Activated CD4-positive, alpha-beta T cell treated with anti-CD3 and anti-CD28 coated beads, Interleukin-2, amount 10 ng/mL, durations not matched to agents 7 days and 5 days (primary cell): ENCODE measurements at places on chromosomes 3 and 15.

- no peaks in the 10 kb centered on the region for H3K4me1 ChIP-seq
- no peak overlapping the region for H3K27ac ChIP-seq
- DNase-seq, result no peak
- H3K36me3 ChIP-seq, result no peaks in the 10 kb centered on the region
- no peak overlapping the region for H3K4me3 ChIP-seq
Measured at GRCh38 chr3:138011722-138012121, 1.8 kb downstream of the CLDN18 start.

- no peaks in the 10 kb centered on the region for H3K27me3 ChIP-seq
- no peaks in the 10 kb centered on the region for H3K4me1 ChIP-seq
- H3K36me3 ChIP-seq, result peaks cover 49% of the 10 kb centered on the region
- no peak overlapping the region for H3K27ac ChIP-seq
- DNase-seq, result no peak
Measured at GRCh38 chr3:183799461-183799860, 25.9 kb downstream of the MAP6D1 start.

DNA sequence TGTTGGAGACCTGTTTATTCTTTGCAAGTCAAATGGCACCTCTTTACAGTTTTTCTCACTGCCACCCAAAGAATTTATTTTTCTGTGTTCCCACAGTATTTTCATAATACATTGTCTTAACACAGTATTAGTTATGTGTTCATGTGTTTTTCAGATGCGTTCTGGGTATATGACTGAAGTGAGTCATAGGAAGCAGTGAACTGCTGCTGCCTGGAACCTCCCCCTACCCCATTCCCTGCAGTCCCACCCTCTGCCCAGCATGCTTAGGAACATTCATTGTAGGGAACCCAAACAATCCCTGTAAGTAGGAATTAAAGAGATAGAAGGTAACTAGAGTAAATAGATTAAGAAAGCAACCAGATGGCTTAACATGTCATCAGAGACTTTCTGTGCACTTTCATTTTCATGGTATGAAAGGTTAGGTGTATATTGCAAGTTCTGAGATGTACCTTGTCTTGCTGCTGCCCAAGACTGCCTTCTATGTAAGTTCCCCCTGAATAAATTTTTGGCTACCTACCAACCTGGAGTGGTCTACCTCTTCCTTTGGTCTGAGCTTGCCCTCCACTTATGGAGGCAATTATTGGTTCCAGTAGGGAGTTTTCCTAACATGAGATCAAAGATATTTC lies 21.9 kb upstream of the SQOR start:
- H3K4me3 ChIP-seq, result no peak overlapping the region
- no peak for DNase-seq
- no peaks in the 10 kb centered on the region for H3K36me3 ChIP-seq
- peaks cover 7% of the 10 kb centered on the region for H3K4me1 ChIP-seq
- H3K27me3 ChIP-seq, result no peaks in the 10 kb centered on the region
- H3K27ac ChIP-seq, result no peak overlapping the region

DNA sequence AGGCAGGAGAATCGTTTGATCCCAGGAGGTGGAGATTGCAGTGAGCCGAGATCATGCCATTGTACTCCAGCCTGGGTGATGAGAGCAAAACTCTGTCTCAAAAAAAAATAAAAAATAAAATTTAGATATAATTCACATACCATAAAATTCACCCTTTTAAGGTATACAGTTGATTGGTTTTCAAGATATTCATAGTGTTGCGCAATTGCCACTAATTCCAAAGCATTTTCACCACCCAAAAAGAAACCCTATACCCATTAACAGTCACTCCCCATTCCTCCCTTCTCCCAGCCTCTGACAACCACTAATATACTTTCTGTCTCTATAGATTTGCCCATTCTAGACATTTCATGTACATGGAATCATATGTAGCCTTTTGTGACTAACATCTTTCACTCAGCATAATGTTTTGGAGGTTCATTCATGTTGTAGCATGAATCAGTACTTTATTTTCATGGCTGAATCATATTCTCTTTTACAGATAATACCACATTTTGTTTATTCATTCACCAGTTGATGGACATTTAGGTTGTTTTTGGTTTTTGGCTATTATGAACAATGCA lies 116.7 kb downstream of the RASA2 start:
- no peaks in the 10 kb centered on the region for H3K27me3 ChIP-seq
- no peak overlapping the region for H3K4me3 ChIP-seq
- no peaks in the 10 kb centered on the region for H3K4me1 ChIP-seq
- H3K27ac ChIP-seq, result no peak overlapping the region

- no peaks in the 10 kb centered on the region for H3K4me1 ChIP-seq
- DNase-seq, result no peak
- H3K27me3 ChIP-seq, result no peaks in the 10 kb centered on the region
- H3K4me3 ChIP-seq, result no peak overlapping the region
- H3K27ac ChIP-seq, result no peak overlapping the region
Measured at GRCh38 chr3:36511791-36512486, 131.6 kb downstream of the STAC start.

- H3K27me3 ChIP-seq, result peaks cover 4% of the 10 kb centered on the region
- H3K27ac ChIP-seq, result no peak overlapping the region
- H3K4me3 ChIP-seq, result no peak overlapping the region
- H3K4me1 ChIP-seq, result no peaks in the 10 kb centered on the region
Measured at GRCh38 chr3:106913966-106914365, 463.3 kb upstream of the CCDC54 start.

GRCh38 chr15:40091861-40092255 lies 16.8 kb downstream of the BMF start:
- peaks cover 13% of the 10 kb centered on the region for H3K36me3 ChIP-seq
- H3K4me3 ChIP-seq, result no peak overlapping the region
- no peak for DNase-seq
- H3K27me3 ChIP-seq, result no peaks in the 10 kb centered on the region

DNA sequence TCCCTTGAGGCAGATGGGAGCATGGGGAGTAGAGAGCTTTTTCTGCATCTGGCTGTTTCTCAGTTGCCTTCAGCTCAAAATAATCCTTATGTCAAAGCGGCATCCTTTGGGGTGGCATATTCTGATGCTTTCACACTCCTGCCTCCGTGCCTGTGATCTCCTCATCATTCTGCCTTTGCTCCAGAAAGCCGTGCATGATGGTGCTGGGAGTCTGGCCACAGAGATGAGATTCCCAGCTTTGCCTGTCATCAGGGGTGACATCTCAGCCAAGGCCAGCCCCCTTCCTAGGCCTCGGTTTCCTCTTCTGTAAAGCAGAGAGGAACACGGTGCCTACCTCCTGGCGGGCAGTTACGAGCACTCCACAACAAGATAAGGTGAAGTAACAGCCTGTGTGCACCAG lies 96.3 kb upstream of the ALDH1A3 start:
- no peaks in the 10 kb centered on the region for H3K27me3 ChIP-seq
- H3K4me1 ChIP-seq, result no peaks in the 10 kb centered on the region

DNA sequence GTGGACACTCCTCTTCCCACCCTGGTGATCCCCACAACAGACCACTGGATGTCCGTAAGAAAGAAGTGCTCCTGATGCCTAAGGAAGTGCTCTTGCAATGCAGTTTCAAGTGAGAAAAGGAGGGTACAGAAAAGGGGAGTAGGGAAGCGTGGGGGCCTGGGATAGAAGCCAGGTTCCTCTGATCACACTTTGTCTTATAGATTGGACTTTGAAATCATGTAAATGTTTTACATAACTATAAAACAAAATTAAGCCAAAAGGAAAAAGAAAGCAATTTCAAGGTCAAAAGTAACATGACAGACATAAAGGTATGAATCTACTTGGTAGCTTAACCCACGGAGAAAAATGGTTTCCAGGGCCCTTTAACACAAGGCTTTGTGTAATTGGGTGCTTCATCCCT lies 107.3 kb upstream of the TRPM1 start:
- no peak overlapping the region for H3K4me3 ChIP-seq
- peaks cover 2% of the 10 kb centered on the region for H3K27me3 ChIP-seq
- H3K4me1 ChIP-seq, result peaks cover 67% of the 10 kb centered on the region

DNA sequence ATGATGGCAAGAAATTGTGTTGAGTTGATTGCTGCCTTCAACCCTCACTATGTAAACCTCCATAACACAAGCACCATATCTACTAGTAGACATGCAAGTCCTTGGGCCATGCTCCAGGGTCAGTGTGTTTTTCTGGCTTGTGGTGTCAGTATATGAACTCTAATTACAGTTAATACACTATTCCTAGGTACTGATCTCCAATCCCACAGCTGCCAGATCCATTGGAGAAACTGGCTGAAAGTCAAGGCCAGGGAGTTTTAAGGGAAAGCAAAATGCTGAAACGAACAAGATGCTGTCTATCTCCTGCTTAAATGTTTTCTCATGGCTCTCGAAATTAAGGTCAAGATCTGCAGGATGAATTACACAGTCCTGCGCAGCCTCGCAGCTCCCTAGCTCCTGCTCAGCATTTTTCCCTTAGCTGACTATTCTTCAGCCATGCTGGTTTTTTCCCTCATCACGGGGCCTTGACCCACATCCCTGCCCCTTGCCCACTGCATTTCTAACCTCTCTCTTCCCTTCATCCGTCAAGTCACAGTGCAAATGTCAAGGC lies 425.0 kb upstream of the ADAMTS9 start:
- H3K4me3 ChIP-seq, result no peak overlapping the region
- H3K36me3 ChIP-seq, result no peaks in the 10 kb centered on the region
- H3K27me3 ChIP-seq, result no peaks in the 10 kb centered on the region
- H3K4me1 ChIP-seq, result no peaks in the 10 kb centered on the region
- H3K27ac ChIP-seq, result no peak overlapping the region
- DNase-seq, result no peak

GRCh38 chr3:49942651-49943050 lies 2.7 kb downstream of the RBM6 start:
- H3K4me1 ChIP-seq, result peaks cover 40% of the 10 kb centered on the region
- DNase-seq, result no peak
- H3K4me3 ChIP-seq, result no peak overlapping the region

DNA sequence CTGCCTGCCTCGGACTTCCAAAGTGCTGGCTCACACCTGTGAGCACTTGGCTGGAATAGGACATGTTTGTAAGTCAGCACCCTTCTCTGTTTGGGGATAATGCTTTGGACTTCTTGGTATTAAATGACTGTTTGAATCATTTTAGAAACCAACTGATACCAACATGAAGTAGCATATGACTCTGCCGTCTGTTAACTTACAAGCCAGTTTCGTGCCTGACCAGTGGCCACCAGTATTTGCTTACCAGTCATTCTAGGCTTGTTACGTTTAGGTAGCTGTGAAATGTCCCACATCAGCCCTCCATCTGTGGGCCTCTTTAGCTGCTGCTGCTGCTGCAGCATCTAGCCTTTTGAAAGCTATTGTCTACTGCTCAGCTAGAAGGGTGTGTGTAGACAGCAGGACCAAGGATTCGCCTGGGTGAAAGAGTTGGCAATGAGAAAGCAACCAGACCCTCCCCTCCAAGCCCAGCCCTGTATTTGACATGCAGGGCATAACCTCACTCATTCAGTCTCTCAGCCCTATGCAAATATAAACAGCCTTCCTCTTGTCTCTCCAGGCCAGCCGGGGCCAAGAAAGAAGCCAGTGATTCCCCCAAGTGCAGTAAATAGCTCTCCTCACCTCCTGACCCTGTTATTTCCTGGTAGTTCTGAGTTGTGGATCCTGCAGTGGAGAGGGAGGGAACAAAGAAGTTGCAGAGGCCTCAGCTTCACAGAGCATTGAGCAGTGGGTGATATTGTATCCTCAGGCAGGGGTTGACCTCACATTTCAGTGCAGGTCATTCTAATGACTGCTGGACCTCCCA lies 51.0 kb downstream of the NKIRAS1 start:
- H3K27me3 ChIP-seq, result no peaks in the 10 kb centered on the region
- H3K4me3 ChIP-seq, result no peak overlapping the region

GRCh38 chr15:76328958-76329357 lies 7.6 kb upstream of the ISL2 start:
- no peaks in the 10 kb centered on the region for H3K36me3 ChIP-seq
- DNase-seq, result no peak
- H3K4me3 ChIP-seq, result no peak overlapping the region
- no peak overlapping the region for H3K27ac ChIP-seq

GRCh38 chr15:67396114-67396513 lies 124.8 kb upstream of the C15orf61 start:
- peaks cover 3% of the 10 kb centered on the region for H3K27me3 ChIP-seq
- no peak for DNase-seq
- no peaks in the 10 kb centered on the region for H3K4me1 ChIP-seq
- no peaks in the 10 kb centered on the region for H3K36me3 ChIP-seq

GRCh38 chr3:52095990-52096775 lies 39.8 kb upstream of the DUSP7 start:
- no peak overlapping the region for H3K27ac ChIP-seq
- H3K36me3 ChIP-seq, result peaks cover 11% of the 10 kb centered on the region
- no peak for DNase-seq
- no peak overlapping the region for H3K4me3 ChIP-seq

DNA sequence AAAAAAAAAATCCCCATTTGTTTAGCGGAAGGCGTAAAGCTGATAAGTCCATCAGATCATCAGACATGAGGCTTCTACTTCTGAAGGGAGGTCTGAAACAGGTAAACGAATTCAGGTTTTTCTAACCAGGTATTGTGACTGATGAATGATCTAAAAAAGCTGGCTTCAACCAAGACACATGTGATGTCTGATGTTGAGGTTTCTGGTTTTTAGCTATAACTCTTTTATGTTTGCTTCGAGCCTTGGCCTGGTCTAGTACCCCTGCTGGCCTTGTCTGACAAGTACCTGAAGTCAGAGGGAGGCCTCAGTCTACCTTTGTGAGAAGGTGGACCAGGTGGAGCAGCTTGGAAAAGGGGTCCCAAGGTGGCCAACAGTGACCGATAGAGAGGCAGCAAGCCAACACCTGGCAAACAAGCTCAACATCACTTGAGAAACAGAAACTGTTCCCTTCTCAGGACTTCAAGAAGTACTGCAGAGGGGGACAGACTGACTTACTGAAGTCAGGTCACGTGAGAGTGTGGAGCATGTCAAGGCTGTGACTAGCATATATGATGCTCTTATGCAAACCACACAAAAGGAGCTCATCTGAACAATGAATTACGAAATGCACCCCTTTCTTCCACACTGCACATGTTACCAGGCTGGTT lies 33.0 kb upstream of the CA12 start:
- no peak overlapping the region for H3K4me3 ChIP-seq
- H3K4me1 ChIP-seq, result peaks cover 6% of the 10 kb centered on the region
- DNase-seq, result no peak
- H3K27ac ChIP-seq, result no peak overlapping the region

GRCh38 chr3:38950581-38950980 lies 101.2 kb downstream of the SCN11A start:
- no peak for DNase-seq
- no peaks in the 10 kb centered on the region for H3K36me3 ChIP-seq
- H3K4me1 ChIP-seq, result no peaks in the 10 kb centered on the region

GRCh38 chr3:168113848-168114247 lies 18.1 kb upstream of the GOLIM4 start:
- no peaks in the 10 kb centered on the region for H3K36me3 ChIP-seq
- DNase-seq, result no peak
- no peak overlapping the region for H3K4me3 ChIP-seq
- no peak overlapping the region for H3K27ac ChIP-seq

- H3K27me3 ChIP-seq, result no peaks in the 10 kb centered on the region
- no peaks in the 10 kb centered on the region for H3K36me3 ChIP-seq
- no peak for DNase-seq
- no peak overlapping the region for H3K4me3 ChIP-seq
Measured at GRCh38 chr15:81723701-81724100, 322.1 kb downstream of the MEX3B start.

GRCh38 chr3:181442066-181442465 lies 269.7 kb upstream of the SOX2 start:
- H3K36me3 ChIP-seq, result no peaks in the 10 kb centered on the region
- no peak overlapping the region for H3K27ac ChIP-seq
- H3K27me3 ChIP-seq, result no peaks in the 10 kb centered on the region
- no peak overlapping the region for H3K4me3 ChIP-seq
- H3K4me1 ChIP-seq, result no peaks in the 10 kb centered on the region
